ENCODE measurements at places on chromosomes 7 and 10.

DNA sequence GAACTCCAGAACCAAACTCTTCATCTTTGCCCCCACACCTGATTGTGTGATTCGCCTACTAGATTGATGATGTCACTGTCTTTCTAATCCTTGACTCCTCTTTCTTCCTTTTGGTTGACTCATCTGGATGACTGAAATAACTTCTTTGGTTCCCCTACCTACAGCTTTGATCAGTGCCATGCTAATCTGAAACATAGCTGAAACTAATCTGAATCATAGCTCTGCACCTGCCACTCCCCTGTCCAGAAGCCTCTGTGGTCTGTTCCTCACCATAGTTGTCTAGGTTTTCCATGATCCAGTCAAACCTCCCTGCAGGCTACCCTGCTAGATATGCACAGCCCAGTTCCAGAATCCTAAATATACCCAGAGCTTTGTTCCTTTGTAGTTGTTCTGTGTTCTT, 51.9 kb downstream of the ZNF365 start:
- peak; percentile 5 for DNase-seq

DNA sequence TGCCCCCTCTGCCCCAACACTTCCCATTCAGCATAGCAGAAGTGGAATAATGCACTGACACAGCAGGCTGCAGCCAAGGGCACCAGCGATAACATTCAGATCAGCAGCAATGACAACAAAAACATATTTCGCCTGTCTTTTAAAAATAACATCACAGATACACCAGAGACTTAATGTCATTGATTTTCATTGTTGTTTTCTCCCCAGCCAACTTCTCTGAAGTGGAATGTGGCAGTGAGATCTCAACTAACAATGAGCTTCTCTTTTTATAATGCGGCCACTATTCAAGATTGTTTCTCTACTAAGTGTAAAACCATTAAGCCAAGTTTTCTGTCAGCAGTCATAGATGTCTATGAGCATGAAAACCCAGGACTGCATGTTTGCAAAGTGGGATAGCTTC, 158.2 kb upstream of the TMEM229A start:
- DNase-seq, result no peak

- no peak for DNase-seq
Measured at GRCh38 chr7:29075606-29076005, 70.7 kb downstream of the CPVL start.

DNA sequence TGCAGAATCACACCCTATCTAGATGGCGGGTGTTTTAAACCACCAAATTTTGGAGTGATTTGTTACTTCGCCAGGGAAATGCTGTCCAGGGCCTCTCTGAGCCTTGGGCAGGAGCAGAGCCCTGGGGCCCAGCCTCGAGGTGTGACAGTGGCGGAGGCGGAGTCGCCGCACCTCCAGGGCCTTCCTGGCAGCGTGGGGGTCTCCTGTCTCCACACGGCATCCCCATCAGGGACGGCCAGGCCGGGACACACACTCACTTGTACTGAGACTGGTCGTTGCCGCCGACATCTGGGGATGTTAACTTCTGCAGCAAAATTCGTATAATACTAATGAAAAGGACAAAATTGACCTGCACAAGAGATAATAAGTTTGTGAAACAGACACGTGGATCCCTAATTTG, 110.7 kb downstream of the VIPR2 start:
- no peak for DNase-seq

- no peak for DNase-seq
Measured at GRCh38 chr10:128160297-128160711, 34.1 kb upstream of the MKI67 start.

GRCh38 chr10:132827861-132828539, 42.1 kb upstream of the NKX6-2 start:
- DNase-seq, result no peak

- no peak for DNase-seq
Measured at GRCh38 chr7:15335390-15335789, 226.4 kb downstream of the AGMO start.

DNA sequence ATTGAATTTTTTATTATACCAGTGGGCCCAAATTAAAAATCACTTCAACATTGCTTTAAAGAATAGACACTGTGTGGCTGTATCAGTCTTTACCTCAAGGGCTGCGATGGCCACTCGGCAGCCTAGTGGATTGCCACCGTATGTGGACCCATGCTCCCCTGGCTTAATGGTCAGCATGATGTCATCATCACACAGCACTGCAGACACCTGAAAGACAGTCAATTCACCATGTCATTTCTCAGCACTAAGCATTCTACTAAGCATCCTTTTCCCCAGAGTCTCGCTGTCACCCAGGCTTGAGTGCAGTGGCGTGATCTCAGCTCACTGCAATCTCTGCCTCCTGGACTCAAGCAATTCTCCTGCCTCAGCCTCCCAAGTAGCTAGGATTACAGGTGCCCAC, 17.1 kb downstream of the OAT start:
- no peak for DNase-seq

GRCh38 chr7:121180436-121181063, 148.2 kb upstream of the WNT16 start:
- DNase-seq, result no peak

- DNase-seq, result no peak
Measured at GRCh38 chr7:92854501-92855238, 18.3 kb upstream of the CDK6 start.

GRCh38 chr7:3916146-3916545, 615.1 kb downstream of the SDK1 start:
- DNase-seq, result no peak

DNA sequence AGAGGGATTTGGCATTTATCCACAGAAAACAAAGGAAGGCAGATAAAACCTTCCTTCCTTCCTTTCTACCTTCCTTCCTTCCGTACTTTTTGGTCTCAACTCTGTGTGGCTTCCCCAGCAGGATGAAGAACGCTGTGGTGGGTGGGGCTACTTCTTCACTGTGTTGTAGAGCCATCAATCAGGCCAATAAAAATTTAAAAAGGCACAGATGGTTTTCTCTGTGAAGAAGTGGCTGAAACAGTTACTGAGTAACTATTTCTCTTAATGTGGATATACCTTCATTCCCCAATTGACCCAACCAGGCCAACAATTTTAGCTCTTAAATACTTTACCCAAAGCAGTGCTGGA, 75.8 kb downstream of the ZNF92 start:
- DNase-seq, result no peak

DNA sequence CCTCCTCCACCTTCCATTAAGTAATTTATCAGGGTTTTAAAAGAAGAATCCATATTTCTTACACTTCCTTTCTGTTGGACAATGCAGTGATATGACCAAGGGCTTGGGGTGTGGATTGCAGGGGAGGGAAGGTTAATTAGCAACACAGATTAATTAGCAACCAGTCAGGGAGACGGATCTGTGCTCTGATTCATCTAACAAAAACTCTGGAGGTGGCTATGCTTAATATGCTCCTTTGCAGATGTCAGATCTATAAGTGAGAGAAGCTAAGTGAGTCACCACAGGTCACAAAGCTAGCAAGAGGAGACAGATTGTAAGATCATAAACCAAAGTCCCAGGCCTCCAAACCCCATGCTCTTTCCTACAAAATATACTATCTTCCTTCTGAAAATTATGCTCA, 178.8 kb upstream of the ITGB1 start:
- no peak for DNase-seq

- no peak for DNase-seq
Measured at GRCh38 chr10:124283215-124283948, 135.3 kb downstream of the OAT start.
